ENCODE measurements at places on chromosomes 6 and 20.

DNA sequence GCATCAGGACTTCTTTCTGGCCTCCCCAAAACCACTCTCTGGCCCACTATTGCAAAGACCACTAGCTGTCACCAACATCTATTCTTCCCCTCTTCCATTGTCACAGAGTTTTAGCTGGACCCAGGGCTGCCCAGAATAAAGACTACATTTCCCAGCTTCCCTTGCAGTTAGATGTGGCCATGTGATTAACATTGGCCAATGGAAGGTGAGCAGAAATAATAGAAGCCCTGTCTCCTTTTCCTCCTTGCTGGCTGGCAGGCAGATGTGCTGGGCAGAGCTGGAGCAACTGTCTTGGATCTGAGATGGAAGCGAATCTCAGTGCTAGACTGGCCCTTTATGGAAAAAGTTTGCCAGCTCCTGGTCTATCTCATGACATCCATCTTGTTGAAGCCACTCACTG lies 97.0 kb downstream of the KCNB1 start:
- peak; percentile 45 for DNase-seq

- peak; percentile 38 for DNase-seq
These were observed 72.1 kb downstream of the MAP3K5 start for GRCh38 chr6:136720045-136720770.

- no peak for DNase-seq
These were observed 21.6 kb downstream of the SERINC3 start for GRCh38 chr20:44500221-44500620.

DNA sequence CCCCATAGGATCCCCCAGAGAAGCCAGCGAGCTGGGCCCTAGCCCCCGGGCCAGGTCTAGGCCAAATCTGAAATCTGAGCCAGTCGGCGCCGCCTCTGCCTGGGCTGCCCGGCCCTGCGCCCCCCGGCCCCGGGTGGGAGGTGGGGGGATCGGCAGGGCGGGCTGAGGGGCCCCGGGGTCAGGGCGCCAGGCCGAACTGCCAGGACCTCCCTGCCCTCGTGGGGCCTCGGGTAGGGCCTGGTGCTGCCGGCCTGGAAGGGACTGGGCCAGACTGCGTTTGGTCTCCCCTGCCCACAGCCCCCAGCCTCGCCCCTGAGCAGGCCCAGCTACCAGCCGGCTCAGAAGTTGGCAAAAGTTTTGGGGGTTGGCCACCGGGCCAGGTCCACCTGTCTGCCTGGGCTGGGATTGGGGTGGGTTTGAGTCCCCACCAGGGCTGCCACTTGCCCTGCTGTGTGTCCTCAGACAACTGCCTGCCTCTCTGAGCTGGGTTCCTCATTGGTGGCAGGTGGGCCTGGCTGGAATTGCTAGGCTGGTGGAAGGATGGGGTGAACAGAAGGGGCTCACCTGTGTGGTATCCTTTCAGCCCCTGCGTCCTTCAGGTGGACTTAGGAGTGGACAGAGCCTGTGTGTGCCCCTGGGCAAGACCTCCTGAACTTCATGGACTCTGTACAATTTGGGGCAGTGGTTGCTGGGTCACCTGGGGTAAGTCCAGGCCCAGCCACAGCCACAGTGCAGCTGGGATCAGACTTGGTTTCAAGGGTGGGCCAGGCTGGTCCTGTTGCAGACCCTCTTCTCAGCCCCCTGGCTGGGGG lies 801 bp downstream of the SRC start:
- no peak for DNase-seq

DNA sequence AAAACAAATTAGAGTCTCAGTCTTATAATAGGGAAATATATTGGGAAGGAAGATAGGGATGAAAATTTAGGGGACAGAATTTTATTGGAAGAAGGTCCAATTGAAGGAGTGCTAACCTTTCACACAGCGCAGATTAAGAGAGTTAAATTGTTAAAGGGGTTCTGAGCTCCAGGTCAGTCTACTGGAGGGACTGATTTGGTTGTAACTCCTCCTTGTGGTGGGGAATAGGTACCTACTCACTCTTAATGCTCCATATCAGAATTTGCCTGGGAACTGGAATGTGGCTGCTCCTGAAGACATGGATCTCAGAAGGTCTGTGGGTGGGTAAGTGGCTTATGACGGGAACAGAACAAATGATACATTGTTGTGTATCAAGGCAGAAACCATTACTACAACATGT lies 143.5 kb downstream of the FLRT3 start:
- DNase-seq = no peak

DNA sequence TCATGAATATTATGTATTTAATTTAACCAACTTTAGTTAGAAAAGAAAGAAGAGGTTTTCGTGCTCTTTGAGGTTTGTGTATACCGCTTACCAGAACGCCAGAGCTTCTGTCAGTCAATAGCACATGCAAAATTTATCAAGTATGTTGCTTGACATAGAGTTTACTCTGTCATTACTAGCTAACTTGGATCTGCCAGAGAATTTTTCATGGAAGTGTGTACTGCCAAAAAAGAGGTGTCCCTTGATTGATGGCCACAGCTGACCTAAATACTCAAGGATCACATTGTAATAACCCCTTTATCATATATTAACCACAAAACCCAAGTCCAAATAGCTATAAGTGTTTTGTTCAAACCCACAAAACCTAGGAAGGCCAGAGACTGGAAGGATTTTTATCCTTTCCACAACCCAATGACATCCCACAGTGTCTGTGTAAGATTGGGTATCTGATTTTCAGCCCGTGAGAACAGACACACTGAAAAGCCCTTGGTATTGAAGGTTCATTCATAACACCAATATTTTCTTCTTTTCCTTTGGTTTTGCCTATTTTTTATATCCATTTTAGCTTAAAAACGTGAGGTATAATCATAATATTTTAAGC lies 194.0 kb upstream of the EYA4 start:
- DNase-seq = no peak

GRCh38 chr6:30820193-30820592 lies 64.1 kb upstream of the DDR1 start:
- DNase-seq = no peak

GRCh38 chr6:5506597-5506996 lies 245.3 kb downstream of the FARS2 start:
- no peak for DNase-seq

- DNase-seq = no peak
These were observed 45.8 kb downstream of the TOP1 start for GRCh38 chr20:41074441-41074840.

DNA sequence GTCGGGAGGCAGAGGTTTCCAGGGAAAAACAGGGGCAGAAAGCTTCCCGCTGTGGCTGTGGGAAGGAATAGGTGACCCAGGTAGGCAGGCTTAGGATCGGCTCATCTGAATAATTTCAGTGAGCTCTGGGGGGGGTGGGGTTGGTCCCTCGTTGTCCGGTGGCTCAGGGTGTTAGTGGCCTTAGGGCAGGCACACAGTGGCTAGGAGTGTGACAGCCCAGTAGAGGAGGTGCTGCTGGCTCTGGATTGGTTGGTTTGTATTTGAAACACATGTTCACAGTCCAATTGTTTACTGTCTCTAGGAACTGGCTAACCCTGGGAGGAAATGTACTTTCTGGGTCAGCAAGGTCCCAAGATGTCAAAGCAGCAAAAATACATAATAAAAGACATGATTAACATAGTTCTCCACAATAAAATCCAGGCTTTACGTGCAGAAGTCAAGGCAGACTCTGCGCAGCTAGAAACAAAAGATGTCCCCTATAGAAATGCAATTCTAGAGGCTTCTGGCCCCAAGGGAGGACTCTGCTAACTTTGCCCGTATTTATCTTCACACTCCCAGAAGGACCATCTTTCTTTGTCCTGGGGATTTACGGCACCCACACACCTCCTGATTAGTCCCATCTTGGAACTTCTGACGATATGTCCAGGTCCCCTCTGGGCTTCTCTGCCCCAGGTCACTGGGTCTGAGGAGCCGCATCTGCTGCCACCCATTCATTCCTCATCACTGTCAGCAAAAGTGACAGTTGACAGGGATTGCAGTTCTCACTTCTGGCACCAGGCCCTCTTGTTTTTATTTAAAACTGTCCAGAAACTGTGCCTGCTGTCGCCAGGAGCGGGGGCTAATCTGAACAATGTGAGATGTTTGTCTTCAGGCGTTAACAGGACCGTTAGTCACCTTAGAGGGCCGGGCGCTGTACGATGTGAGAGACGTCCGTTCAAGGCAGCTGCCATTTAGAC lies 18.7 kb downstream of the MOCS3 start:
- DNase-seq = no peak

DNA sequence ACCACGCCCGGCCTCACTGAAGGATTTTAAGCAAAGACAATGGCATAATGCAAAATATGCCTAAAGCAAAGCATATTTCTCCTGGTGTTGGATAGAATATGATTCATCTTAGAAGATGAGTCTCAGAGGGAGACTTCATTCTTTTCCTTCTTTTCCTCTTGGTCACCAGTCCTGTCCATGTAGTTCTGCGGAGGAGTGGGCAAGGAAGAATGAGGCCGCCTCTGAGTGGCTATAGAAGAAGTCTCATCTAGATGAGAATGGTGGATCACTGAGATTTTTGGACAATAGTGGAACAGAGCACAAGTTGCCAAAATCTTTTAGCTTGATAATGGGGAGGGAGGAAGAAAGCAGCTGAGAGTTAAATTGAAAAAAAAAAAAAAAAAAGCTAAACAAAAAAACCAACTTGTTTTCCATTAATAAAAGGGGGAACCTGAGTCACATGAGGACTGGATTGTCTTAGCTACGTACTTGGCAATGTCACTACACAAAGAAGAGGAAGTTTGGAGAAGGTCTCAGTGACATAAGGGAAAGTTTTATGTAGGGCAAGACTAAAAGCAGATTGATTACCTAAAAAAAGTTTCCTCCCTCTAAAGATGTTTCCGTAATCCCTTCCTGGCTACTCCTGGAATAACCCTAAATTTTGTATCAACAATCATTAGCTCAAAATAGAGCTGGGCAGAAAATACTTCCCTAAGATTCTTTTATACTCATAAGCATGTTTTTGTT lies 6.0 kb downstream of the CD83 start:
- no peak for DNase-seq
